ENCODE measurements at places on chromosomes 2 and 18. TPM values are rescaled to one million over a fixed set of nuclear protein-coding genes. Genes with fewer than 3 reads are reported as not detected.

- H3K4me3 ChIP-seq: no peak overlapping the region
- peak overlapping the region; percentile 25 for H3K27ac ChIP-seq
- no peaks in the 10 kb centered on the region for H3K36me3 ChIP-seq
- H3K27me3 ChIP-seq: no peaks in the 10 kb centered on the region
- peaks cover 10% of the 10 kb centered on the region for H3K4me1 ChIP-seq
These were observed 1010.8 kb upstream of the CELF4 start for GRCh38 chr18:38576349-38576748.

- DNase-seq: no peak
- no peak overlapping the region for H3K27ac ChIP-seq
- H3K36me3 ChIP-seq: no peaks in the 10 kb centered on the region
- no peak overlapping the region for H3K4me3 ChIP-seq
These were observed 120.8 kb downstream of the LTBP1 start for GRCh38 chr2:33067598-33067997.

GRCh38 chr2:20071397-20072383 lies 20.3 kb upstream of the LAPTM4A start:
- H3K27ac ChIP-seq: no peak overlapping the region
- H3K36me3 ChIP-seq: no peaks in the 10 kb centered on the region
- DNase-seq: no peak
- H3K27me3 ChIP-seq: no peaks in the 10 kb centered on the region

DNA sequence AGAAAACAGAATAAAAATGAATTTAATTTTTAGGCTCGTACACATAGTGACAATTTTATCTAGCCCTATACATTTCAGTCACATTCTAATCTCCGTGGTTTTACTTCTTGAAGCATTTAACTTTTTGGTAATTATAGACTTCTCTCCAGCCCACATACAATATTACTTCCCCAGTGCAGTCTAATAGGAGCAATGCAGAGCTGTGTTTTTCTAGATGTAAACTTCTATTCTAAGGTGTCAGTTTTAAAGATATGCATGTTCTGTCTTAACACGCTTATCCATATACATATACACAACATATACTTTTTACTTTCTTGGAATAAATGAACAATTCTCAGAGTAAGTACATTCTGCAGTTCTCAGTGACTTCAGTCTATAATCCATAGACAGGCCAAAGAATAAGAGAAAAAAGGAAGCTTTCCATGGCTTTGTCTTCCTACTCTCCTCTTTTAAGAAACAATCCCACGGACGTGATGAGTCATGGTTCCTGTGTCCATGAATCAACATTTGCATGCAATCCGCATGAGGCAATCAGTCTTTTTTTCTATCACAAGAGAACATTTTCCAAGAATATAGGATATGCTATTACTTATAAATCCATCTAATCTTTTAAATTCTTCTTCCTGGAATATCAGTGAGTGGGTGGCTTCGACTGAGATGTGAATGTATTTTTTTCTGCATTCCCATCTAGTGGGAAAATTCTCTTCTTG lies 42.8 kb downstream of the CCDC102B start:
- H3K27me3 ChIP-seq: no peaks in the 10 kb centered on the region
- H3K4me1 ChIP-seq: no peaks in the 10 kb centered on the region
- DNase-seq: peak; percentile 51
- H3K36me3 ChIP-seq: no peaks in the 10 kb centered on the region
- no peak overlapping the region for H3K4me3 ChIP-seq

DNA sequence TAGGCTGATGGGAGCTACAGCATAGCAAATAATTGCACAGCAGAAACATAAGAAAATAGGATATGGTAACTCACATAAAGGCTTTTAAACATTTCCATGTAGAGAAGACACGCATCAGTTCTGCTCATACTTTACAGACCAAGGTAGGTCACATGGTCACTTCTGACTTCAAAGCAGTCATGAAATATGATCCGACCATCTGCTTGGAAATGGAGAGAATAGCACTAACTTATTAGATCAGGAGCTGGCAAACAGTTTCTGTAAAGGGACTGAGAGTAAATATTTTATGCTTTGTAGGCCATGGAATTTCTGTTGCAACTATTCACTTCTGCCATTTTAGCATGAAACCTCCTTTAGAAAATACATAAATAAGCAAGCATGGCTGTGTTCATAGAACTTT lies 936.6 kb upstream of the FANCL start:
- no peaks in the 10 kb centered on the region for H3K27me3 ChIP-seq
- H3K4me1 ChIP-seq: no peaks in the 10 kb centered on the region
- DNase-seq: no peak

DNA sequence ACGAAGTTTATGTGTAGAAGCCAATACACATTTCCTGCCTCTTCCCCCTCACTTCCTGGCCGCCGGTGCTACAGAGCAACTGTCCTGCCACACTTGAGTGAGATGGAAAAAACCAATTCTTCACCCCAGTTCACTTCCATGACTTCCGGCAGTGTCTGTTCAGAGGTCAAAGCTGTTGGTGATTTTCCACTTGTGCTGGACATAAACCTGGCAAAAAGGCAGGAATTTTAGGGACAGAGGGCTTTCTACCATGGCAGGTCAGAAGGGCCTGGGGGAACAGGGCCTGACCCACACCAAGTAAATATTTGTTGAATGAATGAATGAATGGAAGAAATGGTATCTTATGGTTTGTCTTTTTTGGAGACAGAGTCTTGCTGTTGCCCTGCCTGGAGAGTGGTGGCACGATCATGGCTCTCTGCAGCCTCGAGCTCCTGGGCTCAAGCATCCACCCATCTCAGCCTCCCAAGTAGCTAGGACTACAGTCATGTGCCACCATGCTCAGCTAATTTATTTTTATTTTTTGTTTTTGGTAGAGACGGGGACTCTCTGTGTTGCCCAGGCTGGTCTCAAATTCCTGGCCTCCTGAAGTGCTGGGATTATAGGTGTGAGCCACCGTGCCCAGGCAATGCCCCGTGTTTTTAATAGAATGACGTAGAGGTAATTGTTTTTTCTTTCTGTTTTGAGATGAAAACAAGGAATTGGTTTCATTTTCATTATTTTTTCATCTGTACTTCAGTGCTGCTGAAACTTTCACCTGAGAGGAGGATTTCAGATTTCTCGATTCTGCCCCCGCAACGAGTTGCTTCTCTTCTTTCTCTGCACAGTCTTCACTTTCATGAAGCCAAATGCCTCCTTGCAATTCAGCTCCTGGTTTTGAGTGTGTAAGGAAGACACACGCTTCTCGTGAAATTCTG lies 48.0 kb upstream of the LPIN2 start:
- no peaks in the 10 kb centered on the region for H3K27me3 ChIP-seq
- peak; percentile 37 for DNase-seq
- peak overlapping the region; percentile 95 for H3K27ac ChIP-seq
- peak overlapping the region; percentile 54 for H3K4me3 ChIP-seq

- no peak overlapping the region for H3K27ac ChIP-seq
- H3K36me3 ChIP-seq: no peaks in the 10 kb centered on the region
- H3K27me3 ChIP-seq: no peaks in the 10 kb centered on the region
- no peaks in the 10 kb centered on the region for H3K4me1 ChIP-seq
- DNase-seq: no peak
- no peak overlapping the region for H3K4me3 ChIP-seq
These were observed 832.2 kb upstream of the FANCL start for GRCh38 chr2:59073286-59073685.

DNA sequence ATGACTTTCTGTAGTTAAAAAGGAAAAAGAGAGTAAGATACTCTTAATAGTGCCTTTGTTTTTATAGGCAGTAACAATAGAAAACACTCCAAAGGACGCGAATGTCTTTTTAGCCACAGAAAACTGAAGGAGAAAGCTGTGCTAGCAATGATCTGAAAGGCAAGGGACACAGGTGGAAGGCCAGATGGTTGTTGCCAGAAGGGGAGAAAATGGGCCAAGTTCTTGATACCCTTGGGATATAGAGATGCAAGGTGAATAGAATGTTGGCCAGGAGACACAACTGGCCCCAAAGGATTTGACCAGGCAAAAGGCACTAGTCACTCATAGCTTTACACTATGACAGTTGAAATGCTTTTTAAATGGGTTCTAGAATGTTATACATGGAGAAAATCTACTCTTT lies 180.0 kb downstream of the NRXN1 start:
- no peaks in the 10 kb centered on the region for H3K27me3 ChIP-seq
- no peak for DNase-seq
- no peak overlapping the region for H3K4me3 ChIP-seq
- H3K27ac ChIP-seq: no peak overlapping the region
- H3K36me3 ChIP-seq: no peaks in the 10 kb centered on the region

DNA sequence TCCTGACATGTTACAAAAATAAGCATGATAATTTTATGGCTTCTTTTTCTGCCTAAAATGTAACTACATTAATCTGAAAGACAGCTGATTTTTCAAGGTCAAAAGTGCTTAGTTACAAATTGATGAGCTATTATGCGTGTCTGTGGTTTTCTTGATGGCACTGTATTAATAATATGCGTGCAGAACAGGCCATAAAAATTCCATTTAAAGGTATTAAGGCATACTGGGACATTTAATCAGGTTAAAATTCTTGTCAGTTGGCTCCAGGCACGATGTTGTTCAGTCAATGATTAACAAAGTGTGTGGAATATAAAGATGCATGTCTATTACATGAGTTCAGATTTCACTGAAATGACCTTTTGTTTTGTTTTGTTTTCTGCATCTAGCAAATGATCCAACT lies 420.1 kb upstream of the ZNF804A start:
- no peaks in the 10 kb centered on the region for H3K27me3 ChIP-seq
- no peak overlapping the region for H3K27ac ChIP-seq
- no peaks in the 10 kb centered on the region for H3K4me1 ChIP-seq
- no peak overlapping the region for H3K4me3 ChIP-seq

GRCh38 chr2:13651684-13652131 lies 935.0 kb downstream of the TRIB2 start:
- no peak for DNase-seq
- no peak overlapping the region for H3K27ac ChIP-seq

DNA sequence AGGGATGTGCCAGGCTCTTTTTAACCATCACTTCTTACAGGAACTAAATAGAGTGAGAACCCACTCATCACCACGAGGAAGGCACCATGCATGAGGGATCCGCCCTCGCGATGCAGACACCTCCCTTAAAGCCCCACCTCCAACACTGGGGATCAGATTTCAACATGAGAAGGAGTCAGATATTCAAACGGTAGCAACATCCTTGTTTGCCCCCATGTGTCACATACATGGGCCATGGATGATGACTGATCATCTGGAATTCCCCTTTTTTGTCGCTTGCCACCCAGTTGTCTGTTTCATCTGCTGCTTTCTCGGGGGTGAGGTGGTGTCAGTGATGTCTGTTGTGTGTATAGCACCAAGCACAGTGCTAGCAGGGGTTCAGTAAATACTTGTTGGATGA lies 57.9 kb downstream of the NCK2 start:
- DNase-seq: peak; percentile 79
- peaks cover 14% of the 10 kb centered on the region for H3K36me3 ChIP-seq
- H3K4me3 ChIP-seq: peak overlapping the region; percentile 3

DNA sequence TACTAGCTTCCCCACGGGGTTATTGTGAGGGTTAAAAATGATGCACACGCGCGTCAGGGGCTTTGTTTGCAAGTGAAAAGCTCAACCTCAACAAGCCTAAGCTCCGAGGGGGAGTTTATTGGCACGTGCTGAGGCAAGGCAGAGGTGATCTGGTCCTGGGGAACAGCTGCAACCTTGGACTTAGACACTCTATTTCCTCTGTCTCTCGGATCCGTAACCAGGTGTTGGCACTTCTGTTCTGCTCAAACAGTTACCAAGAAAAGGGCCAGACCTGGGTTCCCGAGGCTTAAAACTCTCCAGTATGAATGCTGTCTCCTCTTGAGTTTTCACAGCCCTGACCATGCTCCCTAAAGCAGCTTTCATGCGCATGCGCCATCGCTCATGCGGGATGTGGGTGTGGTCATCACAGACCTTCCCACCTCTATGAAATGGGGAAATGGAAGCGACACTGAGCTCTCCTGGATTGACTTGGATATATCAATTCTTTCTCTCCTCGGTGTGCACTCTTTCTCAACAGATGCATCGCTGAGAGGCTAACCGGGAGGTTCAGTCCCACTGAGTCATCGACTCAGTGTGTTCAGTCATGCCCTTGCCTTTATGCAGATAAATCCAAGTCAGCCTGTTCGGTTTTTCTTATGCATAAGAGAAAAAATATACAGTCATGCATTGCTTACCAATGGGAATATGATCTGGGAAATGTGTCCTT lies 19.9 kb upstream of the RAB31 start:
- no peak overlapping the region for H3K4me3 ChIP-seq
- H3K4me1 ChIP-seq: peaks cover 5% of the 10 kb centered on the region

DNA sequence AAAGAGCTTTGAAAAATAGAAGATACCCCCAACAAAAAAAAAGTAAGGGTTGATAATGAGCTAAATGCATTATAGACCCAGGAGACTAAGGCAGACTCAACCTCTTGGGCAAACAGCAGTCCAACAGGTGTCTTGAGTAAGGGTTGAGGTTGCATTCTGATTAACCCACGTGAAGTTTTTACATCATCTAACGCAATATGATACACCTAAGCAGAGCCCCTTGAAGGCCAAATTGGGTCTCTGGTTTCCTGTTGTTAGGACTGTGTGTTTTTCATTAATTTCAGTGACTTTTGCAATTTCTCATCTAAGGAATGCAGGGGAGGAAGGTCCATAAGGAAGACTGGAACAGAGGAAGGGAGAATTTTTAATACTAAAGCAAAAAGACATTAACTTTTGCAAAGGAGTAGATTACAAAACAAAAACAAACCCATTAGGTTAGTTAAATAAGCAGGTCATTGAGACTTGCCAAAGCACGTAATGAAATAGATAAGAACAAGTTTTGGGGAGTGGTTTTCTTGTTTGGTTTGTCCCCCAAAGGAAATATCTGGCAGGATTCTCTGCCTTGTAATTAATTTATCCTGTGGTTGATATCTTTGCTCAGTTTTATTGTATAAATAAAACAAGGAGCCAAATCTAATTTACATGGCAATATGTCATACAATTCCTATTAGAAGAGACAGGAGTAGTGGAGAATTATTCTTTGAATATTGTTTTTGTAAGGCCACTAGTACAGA lies 244.3 kb downstream of the ETAA1 start:
- no peaks in the 10 kb centered on the region for H3K4me1 ChIP-seq
- no peaks in the 10 kb centered on the region for H3K27me3 ChIP-seq
- no peak overlapping the region for H3K27ac ChIP-seq

Gene COMMD1
- 13.2 TPM for total RNA-seq

Gene ALLC
- not detected for total RNA-seq

Gene DSG4
- not detected for total RNA-seq
